ENCODE measurements at places on chromosomes 11 and 22.

DNA sequence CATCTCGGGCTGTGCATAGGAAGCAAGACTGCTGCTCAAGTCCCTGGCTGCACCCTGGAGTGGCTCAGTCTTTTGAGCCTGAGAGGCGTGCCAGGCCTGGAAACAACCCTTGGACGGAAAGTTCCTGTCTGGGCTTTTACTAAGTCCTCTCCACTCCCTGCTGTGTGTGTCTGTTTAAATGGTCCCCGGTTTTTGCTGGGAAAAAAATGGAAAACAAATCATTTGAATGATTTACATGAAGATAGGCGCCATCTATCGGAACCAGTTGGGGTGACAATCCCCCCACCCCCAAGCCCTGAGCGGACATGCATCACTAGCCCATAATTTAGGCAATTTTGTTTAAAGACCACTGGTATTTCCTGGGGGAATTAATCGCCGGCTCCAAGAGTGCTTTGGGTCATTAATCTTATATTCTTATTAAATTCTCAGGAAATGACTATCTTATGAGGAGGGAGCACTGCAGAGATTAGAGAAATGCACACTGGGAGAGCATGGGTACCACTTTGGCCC is 2.7 kb upstream of the GAB2 start:
- DNase-seq: peak; percentile 92

- DNase-seq: peak; percentile 50
These were observed 134.3 kb upstream of the C11orf58 start for GRCh38 chr11:16603890-16604793.

- DNase-seq: no peak
These were observed 27.0 kb downstream of the TSPAN32 start for GRCh38 chr11:2328656-2329354.

- DNase-seq: no peak
These were observed 56.0 kb upstream of the ZNF195 start for GRCh38 chr11:3434976-3435375.

DNA sequence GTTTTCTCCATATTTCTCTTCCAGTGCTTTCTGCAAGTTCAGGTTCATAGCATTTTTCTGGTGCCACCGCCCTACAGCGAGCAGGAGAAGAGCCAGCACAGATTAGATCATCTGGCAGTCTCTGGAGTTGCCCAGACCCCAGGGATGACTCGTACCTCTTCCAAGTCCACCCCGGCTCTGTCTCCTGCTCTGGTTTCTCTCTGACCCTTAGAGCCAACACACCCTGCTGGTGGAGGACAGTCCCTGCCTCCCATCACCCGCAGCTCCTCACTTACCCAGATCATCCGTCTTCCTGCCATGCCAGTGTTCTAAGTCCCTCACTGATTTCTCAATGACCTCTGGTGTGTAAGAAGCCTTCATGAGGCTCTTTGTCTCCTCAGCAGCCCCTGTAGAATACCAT is 28.0 kb downstream of the TST start:
- no peak for DNase-seq

DNA sequence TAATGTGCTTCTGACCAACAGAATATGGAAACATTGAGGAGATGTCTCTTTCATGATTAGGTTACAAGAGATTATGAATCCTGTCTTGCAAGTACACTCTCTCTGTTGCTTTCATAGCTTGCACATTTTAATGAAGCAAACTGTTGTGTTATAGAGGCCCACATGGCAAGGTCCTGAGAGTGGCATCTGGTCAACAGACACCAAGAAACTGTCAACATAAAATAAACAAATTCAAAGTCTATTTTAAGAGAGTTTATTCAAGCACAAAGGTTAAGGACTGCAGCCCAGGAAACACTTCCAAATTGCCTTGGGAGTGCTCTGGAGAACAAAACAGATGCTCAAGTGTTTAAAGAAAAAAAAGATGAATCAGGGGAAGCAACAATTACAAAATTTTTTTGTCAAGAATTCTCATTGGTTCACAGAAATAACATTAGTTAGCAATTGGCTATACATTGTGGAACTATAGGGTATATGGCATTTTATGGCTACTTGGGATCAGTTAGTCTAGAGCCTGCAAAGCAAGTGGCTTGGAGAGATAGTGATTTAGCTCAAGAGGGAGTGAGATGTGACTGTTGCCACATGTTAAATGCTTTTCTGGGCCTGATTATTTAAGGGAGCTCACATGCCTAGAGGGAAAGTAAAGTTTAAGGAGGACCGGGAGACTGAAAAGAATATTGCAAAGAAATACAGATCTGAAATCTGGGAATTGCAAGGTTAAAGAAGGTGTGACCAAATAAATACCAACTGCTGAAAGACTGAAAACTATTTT is 54.6 kb downstream of the CTSC start:
- no peak for DNase-seq

DNA sequence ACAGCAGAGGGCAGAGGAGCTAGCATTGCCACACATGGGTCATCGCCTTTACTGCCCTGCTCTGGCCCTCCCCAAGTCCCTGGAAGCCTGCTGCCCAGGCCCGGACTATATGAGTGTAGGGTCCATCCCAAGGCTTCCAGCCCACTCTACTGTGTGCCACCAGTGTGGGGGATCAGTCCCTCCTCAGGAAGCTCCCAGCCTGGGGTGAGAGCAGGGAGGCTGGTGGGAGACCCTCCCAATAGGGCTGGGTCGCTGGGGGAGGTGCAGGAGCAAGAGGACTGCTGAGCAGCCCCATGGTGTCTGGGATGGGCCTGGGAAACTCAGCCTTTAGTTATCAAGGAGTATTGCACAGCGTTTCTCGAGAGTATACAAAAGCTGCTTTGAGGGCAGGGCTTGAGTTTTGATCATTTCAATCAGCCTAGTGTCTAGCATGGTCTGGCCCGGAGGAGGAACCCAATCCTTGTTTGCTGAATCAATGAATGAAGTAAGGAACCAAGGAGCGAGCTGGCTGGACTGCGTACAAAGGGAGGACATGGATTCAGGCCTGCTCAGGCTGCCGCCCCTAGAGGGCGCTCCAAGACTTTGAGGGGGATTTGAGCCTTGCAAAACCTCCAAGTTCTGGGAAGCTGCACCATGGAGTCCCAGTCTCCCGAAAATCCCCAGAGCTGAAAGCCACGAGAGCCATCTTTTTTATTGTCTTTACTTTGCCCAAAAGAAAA is 89.0 kb upstream of the PARVA start:
- peak; percentile 78 for DNase-seq

DNA sequence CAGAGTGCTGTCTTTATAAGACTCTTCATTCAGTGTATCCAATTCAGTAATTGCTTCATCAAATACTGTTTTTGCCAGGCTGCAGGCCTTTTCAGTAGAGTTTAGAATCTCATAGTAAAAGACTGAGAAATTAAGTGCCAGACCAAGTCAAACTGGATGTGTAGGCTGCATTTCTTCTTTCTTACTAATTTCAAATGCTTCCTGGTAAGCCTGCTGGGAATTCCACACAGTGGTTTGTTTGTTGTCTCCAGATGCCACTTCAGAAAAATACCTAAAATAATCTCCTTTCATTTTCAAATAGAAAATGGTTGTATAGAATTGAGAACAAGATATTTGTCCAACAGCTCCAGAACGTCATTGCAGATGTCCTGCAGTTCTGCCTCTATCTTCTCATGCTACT is 34.7 kb downstream of the LDHAL6A start:
- no peak for DNase-seq

GRCh38 chr11:47552566-47553405 is at the start of gene CELF1:
CELF1 (minus strand) TSS chr11:47553132; CDS start chr11:47499523, 53,609 bp downstream.
- peak; percentile 82 for DNase-seq

DNA sequence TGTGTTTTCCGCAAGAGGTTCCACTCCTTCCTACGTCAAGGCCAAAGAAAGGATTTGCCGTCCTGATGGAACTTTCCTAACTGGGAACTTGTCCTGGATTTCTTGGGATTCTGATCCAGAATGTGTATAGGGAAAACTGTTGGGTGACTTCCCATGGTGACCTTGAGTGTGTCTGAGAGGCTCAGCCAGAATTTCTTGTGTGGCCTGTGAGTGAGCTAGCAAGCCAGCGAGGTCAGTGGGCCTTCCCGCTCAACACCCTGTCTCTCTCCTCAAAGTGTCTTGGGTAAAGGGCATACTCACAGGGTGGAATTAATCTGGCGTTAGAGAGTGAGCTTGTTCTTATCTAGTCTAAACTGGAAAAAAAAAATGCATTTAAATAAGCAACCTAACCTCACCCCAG is 20.4 kb downstream of the ZNRF3 start:
- no peak for DNase-seq

- DNase-seq: no peak
These were observed 21.2 kb downstream of the ARL14EP start for GRCh38 chr11:30344085-30344484.

DNA sequence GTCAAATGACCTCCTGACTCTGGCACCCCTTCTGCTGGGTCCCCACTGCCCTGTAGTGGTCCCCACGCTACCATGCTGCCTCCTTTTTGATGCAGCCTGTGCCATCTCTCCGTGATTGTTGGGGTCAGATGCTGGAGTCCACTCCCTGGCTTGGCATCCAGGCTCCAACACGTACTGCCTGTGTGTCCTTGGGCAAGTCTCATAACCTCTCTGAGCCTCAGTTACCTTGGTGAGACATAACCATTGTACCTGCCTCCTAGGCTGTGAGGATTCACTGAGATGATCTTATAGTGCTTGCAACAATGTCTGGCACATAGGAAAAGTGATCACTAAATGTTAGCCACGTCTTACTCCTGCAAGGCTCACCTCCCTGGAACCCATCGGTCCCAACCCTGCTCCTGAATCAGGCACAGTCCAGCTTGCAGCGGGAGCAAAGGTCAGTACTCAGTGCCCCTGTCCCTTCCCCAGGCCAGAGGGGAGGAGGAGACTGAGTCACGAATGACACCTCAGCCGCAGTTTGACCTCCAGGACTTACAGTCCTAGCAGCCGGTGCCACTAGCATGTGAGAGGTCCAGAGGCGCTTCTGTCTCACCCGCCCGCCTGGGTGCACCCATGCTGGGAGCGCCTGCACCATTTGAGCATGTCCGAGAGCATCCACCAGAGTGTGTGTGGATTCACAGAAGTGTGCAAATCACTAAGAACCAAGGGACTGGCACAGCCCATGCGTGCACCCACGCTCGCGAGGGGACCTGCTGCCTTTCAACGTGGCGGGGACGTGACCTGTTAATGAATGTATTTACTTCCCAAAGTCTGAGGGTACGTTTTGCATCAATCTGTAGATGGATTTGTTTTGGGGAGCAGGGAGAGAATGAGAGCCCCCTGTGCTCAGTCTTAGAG is 3.0 kb upstream of the APOA4 start:
- no peak for DNase-seq

DNA sequence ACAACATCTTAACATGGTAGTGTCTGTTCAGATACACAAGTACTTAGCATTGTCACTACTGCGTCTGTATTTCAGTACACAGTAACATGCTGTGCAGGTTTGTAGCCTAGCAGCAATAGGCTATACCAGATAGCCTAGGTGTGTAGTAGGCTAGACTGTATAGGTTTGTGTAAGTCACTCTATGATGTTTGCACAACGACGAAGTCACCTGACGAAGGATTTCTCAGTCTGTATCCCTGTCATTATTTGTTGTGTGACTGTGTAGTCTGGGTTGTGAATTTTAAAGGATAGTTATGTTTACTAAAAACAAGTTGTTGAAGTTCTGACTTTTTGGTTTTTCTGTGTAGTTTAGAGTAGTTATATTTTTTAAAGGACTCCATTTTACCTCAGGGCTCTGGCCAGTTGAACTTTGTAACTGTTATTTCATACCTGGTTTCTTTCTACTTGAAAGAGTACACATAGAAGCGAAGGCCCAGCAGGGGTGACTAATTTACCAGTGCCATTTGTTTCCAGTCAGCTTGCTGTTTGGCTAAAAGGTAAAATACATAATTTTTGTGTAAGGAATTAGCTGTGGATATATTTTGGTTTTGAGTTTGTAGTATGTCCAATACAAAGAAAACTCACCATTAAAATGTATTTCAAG is 72.3 kb downstream of the PPP6R3 start:
- DNase-seq: no peak

GRCh38 chr22:32665676-32666075 is 135.8 kb upstream of the TIMP3 start:
- no peak for DNase-seq

DNA sequence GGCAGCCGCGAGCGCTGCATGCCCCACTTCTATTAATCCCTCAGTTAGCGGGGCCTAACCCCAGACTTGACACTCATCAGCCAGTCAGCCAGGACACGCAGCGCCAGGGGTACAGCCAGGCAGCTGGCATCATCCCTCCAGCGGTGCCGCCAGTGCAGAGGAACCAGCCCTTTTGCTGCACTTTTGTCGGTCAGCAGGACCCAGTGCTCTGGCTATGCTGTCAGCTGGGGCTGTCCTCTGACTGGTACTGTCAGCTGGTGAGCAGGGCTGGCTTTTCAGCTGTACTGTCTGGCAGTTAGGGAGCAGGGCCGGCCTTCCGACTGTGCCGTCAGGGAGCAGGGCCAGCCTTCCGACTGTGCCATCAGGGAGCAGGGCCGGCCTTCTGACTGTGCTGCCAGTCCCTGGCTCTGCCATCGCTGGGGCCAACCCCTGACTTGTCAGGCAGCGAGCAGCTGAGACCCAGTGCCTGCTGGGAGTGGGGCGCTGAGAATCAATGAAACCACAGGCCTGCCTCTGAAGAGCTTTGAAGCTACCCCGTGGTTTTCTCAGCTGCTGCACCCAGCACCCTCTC is 115.4 kb downstream of the KIAA1671 start:
- DNase-seq: no peak

DNA sequence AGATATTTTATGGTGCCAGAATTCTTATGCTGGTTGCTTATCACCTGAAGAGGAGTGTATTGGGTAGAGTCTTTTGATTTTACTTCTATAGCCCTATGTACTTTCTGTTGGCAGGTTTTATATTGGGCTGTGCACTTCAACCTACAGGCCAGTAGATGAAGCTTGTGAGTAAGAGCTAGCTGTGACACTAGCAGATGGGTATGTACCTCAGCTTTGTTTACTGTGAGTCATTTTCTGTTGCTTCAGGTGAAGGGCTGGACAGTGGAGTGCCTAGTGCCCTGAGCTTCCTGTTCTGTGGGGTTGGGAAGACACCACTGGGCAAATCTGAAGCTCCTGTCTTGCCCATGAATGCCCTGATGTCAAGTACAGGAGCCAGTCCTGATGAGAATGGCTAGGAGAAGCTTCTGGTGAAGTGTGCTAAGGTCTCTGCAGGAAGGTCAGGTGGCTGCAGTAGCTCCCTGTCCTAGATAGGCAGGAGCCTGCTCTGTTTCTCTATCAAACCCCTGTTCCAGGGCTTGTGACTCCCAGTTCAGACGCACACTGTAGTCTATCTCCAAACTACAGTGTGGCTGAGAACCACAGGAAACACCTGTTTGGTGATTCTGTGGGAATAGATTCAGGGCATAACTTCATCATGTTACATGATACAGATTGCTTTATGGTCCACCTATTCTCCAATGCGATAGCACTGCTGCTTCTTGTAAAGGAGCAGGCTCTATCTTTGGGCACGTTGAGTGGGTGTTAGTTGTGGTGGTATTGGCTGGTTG is 755.7 kb downstream of the KCNA4 start:
- no peak for DNase-seq

GRCh38 chr22:49884503-49885260 is 31.0 kb downstream of the ZBED4 start:
- no peak for DNase-seq

DNA sequence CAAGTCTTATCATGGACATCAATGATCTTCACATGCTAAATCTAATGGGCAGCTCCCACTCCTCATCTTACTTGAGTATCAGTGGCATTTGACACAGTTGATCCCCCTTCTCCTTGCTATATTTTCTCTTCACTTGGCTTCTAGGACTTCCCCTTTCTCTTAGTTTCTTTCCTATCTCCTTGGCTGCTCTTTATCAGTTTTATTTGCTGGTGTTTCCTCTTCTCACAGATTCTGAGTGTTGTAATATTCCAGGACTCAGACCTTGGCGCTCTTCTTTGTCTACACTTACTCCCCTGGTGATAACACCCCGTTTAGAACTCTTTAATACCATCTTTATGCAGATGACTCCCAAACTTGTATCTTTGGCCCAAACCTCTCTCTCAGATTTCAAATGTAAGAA is 33.9 kb upstream of the RASSF10 start:
- DNase-seq: no peak
